ENCODE measurements at places on chromosomes 6 and 20.

DNA sequence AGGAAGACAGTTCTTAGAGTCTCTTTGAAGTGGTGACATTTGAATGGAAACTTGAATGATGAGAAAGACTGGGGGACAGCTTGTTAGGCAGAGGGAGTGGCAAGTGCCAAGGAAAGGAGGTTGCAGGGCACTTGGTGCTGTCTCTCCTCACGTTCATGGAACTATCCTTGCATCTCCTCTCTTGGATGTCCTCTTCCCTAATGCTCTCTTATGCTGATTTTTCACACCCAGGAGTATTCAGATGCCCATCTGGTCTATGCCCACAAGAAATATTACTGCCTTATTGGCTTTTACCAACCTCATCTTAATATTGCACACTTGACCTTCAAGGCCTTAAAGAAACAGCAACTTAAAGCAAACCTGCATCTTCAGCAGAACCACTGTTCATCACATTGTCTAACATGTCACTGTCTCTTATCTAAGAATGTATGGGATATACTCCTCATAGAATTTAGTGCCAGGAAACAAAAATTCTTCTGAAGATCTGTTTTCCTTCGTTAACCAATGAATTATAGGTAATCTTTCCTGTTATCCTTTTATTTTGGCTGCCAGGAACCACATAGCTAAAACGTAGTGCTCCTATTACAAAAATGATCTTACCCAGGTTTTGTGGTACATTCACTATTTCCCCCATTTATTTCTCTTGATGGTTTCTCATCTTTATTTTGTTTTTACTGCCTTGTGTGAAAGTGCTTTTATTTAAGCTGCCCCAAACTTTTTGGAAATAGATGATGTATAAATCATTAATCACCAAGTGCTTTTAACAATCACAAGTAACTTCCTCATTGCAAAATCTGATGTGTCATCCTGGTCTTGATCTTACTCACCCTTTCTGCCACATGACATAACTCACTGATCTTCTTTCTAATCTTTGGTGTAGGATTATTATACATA, 12.8 kb downstream of the RGS17 start:
- no peak for DNase-seq

DNA sequence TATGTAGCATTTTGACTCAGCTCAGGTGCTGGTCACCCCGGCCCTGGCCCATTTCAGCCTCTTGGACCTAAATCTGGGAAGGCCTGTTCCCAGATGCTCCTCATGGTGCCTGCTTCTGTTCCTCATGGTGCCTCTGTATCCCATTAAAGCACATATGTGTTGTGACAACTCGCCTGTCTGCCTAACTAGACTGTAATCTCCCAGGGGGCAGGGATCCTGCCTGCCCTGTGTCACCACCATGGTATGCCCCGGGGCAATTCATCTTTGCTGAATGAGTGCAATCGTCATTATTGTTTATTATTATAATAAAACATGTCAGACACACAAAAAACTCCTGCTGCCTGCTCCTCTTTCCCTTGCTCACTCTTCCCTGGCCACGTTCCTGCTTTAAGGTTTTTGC, 62.0 kb downstream of the ZFP64 start:
- no peak for DNase-seq

DNA sequence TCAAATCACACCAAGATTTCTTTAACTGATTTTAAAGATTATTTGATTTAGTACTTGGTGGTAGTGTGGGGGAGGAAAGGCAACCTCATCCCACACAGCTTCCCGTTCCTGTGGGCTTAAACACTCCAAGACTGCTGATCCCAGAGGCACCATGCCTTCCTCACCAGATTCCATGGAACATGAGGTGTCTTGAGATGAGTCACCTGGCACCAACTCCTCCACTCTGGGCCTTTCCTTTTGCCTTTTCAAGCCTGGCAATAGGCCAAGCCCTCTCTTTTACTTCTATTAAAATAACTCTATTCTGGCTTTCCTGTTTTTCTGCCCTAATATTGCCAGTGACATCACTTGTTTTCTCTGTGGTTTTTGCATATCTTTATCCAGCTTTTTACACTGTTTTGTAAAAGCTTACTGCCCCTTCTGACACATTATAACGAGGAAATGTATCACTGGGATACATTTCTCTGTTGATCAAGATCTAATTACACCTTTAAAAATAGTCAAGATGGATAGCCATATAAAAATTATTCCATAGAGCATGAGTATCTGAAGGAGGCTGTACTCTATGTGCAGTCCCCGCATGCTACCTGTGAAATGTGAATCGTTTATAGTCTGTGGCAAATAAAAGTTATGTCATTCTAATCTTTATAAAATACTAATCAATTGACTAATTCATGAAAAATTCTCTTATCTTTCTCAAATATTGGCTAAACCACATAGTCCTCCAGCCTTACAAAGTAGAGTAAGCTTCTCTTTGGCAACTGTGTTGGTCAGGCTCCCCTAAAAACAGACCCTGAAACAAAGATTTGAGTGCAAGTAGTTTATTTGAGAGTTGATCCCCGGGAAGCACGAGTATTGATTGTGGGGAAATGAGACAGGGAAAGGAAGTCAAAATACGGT, 257.8 kb upstream of the KCNQ5 start:
- DNase-seq: peak; percentile 4

GRCh38 chr6:34025861-34026260, 120.0 kb downstream of the GRM4 start:
- no peak for DNase-seq

- no peak for DNase-seq
Observed at GRCh38 chr20:35497780-35498189, 31.7 kb downstream of the C20orf173 start.

GRCh38 chr6:79608334-79609224, 22.6 kb upstream of the SH3BGRL2 start:
- no peak for DNase-seq

DNA sequence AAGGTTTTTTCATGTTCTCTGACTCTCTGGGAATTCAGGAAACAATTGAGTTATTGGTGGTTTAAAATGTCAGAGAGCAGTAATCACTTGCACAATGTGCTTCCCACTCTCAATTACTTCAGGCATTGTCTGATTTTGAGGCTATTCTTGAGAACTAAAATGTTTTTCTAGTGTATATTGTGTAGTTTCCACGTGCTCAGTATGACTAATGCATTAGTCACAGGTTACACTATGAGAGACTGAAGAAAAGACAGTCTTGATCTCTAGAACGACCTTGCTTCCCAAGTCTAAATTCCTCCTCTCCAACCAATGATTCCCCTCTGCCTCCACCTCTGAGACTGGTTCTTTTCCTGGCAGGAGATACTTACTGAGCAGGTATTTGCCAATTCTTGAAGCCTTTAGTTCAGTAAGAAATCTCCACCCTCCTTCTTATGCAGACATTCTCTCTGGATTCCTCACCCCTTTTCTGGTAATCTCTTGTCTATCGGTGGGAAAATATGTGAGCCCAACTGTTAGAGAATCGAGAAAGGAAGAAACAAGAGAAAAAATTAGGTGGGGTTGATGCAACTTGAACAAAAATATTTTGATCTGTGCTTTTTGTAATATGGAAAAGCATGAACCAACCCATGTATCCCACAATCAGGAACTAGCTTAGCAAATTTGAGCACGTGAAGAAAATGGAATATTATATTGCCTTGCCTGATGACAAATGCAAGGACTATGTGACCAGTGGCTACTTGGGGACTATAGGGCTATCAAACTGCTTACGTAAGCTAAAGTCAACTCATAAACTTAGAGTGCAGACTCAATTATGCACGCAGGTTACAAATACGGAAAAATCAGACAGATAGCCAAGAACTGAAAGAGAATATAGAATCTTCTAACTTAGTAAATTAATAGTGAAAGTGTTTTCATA, 61.1 kb upstream of the SLC22A16 start:
- DNase-seq: no peak

GRCh38 chr20:3168079-3168828, 5.1 kb downstream of the LZTS3 start:
- peak; percentile 38 for DNase-seq

DNA sequence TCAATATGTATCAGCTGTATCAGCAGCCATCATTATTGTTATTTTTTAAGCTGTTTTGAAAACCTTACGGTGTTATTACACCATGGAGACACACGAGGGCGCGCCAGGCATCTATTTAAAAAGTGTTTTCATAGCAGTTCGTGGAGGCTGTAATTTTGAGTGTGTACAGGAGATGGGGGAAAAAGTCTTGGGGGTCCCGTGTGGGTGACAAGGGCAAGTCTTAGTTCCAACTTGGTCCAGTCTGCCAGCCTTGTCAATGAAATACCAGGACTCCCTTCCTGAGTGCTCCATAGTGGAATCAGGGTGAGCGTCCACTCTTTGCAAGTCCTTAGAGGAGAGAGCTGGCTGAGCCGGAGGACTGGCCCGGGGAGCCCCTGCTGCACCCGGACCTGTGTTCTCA, 43.3 kb downstream of the SLC2A10 start:
- DNase-seq: peak; percentile 33

GRCh38 chr6:16229700-16230099, 8.7 kb upstream of the GMPR start:
- no peak for DNase-seq

Data from prostate gland (tissue), 2 donors.